CD4-positive, alpha-beta T cell treated with Interleukin-15 for 4 hours (primary cell): ENCODE measurements at places on chromosomes 4 and X.

DNA sequence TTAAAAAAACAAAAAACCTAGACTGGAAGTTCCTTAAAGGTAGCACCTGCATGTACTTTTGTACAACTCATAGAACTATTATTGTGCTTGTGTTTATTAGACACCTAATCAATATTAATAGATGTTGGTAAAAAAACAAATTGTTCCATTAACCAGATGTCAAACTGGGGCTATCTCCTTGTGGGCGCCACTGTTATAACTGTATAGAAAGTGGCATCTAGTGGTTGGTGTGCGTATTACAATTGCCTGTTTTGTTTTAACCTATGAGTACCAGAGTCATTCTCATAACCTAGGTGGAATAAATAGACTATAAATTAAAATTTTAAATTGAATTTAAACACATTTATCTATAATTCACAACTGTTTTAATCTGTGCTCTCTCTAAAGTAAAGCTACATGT lies 97.4 kb downstream of the COL4A5 start:
- DNase-seq, result no peak

GRCh38 chr4:25883565-25883964 lies 20.8 kb upstream of the SEL1L3 start:
- no peak for DNase-seq

GRCh38 chrX:69919749-69920148 lies 130.0 kb downstream of the AWAT2 start:
- DNase-seq, result no peak

DNA sequence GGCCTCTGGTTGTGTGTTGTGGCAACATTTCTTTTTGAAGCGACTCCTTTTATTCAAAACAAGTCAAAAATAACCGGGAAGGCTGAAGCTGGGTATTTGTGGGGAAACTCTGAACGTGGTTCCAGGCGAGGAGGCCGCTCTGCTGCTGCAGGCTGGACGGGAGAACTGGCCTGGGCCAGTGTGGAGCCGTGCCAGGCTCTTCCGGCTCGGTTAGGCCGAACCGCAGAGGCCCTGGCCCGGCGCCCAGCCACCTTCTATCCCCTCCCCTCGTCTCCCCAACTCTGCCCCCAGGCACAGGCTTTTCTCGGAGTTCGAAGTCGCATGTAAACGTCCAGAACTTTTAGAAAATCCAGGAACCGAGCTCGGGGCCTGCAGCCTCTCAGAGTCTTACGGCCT lies 2.4 kb upstream of the BCOR start:
- DNase-seq, result no peak

- no peak for DNase-seq
Observed at GRCh38 chrX:95290455-95290854, 1394.2 kb upstream of the DIAPH2 start.

DNA sequence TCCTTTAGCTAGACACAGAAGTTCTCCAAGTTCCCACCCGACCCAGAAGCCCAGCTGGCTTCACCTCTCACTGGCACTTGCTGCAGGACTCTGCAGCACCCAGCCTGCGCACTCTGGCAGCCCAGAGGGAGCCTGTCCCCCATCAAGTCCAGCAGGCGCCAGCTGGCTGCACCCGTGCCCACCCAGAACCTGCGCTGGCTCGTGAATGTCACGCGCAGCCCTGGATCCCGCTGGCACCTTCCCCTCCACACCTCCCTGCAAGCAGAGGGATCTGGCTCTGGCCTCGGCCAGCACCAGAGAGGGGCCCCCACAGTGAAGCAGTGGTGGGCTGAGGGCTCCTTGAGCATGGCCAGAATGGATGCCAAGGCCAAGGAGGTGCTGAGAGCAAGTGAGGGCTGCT lies 187.6 kb upstream of the HAND2 start:
- no peak for DNase-seq

- DNase-seq, result no peak
Observed at GRCh38 chrX:40821780-40822179, 86.4 kb upstream of the MED14 start.

DNA sequence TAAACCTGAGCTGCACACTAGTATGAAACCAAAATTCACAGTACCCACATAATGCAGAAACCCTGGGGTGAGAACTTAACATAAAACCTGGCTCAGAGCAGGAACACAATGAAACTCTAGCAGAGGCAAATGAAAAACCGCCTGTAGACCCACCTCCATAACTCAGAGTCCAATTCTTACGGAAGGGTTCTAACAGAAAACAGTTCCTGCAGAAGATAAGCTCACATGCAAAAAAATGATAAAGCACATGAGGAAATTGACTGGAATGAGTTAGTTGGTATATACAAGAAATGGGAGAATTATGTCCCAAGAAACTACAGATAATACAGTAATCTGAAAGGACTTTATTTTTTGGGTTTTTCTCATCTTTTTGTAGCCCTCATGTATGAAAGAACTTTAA lies 14.7 kb downstream of the RTL9 start:
- no peak for DNase-seq

DNA sequence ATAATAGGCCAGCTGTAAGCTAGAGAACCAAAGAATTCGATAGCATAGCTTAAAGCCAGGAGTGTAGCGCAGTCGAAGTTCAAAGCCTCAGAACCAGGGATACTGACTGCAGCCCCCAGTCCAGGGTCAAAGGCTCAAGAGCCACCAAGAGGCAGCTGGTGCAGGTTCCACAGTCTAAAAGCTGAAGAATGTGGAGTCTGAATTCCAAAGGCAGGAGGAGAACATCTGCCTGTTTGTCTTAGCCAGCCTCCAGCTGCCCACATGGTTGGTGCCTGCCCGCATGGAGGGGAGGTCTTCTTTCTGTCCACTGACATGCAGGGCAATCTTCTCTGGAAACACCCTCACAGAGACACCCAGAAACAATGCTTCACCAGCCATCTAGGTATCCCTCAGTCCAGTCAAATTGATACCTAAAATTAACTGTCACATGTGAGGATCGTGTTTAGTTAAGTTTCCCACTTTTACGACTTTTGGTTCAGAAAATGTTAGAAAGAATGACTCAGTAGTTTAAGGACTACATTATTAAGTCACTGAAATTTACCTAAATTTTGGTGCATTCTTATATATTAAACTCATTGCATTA lies 52.8 kb upstream of the RHOH start:
- DNase-seq, result no peak

- no peak for DNase-seq
Observed at GRCh38 chrX:129723511-129723910, 15.3 kb upstream of the XPNPEP2 start.

GRCh38 chr4:113691676-113692075 lies 69.9 kb downstream of the CAMK2D start:
- no peak for DNase-seq

DNA sequence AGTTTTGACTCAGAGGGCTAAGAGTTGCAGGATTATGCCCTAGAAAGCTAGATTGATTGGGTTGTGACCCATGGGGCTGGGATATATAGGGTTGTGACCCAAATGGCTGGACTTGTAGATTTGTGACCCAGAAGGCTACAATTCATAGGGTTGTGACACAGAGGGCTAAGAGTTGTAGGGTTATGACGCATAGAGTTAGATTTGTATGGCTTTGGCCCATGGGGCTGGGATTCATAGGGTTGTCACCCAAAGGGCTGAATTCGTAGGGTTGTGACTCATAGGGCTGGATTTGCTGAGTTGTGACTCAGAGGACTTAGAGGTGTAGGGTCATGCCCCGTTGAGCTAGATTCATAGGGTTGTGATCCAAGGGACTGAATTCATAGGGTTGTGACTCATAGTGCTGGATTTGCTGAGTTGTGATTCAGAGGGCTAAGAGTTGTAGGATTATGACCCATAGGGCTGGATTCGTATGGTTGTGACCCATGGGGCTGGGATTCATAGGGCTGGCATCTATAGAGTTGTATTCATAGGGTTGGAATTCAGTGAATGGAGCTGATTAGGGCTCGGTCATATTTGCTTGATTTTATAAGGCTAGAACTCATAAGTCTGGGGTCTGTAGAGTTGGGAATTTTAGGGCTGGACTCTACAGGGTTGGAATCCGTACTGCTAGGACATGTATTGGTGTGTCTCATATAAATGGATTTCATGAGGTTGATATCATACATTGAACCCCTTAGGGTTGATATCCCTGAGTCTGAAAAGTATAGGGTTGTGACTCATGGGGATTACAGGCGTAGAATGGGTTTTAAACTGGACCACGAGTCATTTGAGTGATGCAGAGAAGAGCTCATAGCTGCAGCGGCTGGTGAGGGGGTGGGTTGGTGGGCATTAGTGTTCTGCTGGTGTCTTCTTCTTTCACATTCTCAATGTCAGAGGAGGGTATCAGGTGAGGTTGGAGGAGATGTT lies 125.7 kb downstream of the CRLF2 start:
- DNase-seq, result no peak

DNA sequence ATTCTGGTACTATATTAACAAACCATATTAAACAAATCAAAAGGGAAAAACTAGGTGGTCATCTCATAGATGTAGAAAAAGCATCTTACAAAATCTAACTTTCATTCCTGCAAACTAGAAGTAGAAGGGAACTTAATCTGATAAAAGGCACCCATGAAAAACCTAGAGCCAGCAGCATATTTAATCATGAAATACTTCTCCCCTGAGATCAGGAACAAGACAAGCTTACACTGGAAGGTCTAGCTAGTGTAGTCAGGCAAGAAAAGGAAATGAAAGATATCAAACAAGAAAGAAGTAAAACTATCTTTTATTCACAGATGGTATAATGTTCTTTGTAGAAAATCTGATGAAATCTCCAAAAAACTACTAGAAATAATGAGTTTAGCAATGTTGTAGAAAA lies 41.2 kb downstream of the ATP10D start:
- DNase-seq, result no peak

DNA sequence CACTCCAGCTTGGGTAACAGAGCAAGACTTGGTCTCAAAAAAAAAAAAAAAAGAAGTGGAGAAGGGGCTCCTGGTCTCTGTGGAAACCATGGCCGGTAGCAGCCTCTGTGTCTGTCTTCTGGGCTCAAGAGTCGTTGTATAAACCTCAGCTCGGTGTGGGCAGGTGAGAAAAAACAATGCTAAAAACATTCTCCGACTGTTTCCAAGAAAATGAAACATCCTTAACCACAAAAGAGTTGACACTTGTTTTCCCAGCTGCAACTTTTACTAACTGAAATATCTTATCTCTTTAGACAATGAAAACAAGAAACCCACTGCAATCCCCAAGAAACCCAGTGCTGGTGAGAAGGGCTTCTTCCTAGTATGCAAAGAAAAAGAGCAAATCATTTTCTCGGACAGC lies 26.2 kb downstream of the CD99 start:
- DNase-seq, result no peak

DNA sequence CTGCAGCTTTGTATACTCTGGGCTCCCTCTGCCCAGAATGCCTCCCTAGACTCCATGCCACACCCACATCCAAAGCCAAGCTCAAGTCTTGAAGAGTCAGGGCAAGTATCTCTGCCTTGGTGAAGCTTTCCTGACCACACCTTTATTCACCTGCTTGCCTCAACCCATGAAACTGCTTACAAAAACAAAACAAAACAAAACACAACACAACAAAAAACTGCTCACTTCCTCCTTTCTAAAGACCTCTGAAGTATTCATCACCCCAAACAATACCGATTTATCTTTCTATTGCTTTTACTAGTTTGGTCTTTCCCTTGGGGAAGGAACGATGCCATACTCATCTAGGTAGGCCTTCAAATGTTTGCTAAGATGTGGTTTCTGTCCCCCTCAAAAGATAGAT lies 45.0 kb downstream of the TMEM165 start:
- DNase-seq, result no peak
